ENCODE measurements at places on chromosomes 6 and 20. TPM values are rescaled to one million over a fixed set of nuclear protein-coding genes. Genes with fewer than 3 reads are reported as not detected.
A peak's percentile ranks its signal among the peaks of the same experiment; 100 is the strongest.

DNA sequence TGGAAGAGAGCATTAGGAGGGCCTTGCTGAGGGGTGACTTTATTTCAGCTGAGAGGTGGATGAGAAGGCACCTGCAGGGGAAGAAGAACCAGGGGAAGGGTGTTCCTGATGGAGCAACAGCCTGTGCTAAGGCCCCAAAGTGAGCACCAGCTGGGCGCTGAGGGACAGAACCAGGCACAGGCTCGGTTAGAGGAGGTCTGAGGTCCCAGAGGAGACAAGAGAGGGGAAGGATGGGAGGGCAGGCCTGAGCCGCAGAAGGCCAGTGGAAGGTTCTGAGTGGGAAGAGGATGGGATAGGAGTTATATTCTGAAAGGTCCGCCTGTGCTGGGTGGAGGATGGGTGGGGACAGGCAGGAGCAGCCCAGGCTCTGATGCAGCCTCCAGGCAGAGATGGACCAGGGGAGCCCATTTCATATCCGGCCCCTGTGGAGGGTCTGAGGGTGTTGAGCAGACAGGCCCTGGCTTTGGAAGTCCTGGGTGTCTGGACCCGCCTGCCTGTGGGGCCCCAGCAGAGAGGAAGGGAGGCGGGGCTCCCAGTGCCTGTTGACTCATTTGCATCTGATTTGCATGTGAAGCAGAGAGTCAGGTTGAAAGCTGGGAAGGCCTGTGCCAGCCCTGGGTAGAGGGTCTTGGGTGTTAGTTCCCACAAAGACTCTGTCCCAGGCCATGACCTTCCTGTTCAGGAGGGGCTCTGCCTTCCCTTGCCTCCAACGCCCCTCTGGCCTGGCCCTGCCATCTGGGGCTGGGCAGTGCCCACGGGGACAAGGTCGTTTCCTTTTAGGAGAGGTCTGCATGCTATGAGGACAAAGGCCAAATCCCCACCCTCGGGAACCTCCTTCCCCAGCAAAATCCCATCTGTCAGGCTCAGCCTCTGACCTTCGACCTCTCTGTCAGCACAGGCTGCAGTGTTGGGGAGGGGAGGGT is 10.6 kb upstream of the FAM110A start:
- DNase-seq = no peak

DNA sequence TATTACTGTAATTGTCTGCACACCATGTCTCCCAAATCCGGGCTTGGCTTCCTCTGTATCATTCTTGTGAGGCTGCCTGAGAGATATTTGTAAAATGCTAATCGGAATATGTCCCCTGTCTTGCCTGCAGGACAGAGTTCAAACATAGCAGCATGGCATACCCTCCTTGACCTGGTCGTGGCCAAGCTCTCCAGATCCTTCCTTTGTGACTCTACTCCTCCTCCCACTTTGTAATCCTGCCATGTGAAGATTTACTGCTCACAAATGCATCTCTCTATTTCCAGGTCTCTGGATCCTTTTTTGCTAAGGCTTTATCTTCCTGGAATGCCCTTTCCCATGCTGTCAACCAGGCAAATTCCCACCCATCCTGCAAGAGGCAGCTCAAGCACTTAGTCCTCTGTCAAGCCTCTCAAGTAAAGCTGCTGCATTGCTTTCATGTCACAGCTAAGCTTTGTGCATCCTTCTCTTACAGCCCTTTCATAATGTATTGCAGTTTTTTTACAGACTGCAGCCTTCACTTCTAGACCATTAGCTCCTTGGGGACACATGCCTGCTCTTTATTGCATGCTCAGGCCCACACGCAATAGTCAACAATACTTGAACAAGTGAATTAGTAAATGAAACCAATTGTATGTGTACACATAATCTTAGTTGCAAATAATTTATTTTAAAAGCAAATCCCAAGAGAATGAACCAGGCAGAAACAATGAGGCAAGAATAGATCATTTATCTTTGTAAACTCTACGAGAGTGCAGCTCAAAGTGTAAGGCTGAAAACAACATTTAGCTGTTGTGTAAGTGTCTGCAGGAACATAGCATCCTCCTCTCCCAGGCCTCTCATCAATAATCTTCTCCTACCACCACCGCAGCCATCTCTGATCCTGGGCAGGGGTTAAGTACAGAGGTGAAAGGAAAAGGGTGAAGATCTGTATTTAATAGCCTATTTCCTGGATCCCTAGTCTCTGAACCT is 45.8 kb downstream of the HIVEP2 start:
- DNase-seq = no peak

DNA sequence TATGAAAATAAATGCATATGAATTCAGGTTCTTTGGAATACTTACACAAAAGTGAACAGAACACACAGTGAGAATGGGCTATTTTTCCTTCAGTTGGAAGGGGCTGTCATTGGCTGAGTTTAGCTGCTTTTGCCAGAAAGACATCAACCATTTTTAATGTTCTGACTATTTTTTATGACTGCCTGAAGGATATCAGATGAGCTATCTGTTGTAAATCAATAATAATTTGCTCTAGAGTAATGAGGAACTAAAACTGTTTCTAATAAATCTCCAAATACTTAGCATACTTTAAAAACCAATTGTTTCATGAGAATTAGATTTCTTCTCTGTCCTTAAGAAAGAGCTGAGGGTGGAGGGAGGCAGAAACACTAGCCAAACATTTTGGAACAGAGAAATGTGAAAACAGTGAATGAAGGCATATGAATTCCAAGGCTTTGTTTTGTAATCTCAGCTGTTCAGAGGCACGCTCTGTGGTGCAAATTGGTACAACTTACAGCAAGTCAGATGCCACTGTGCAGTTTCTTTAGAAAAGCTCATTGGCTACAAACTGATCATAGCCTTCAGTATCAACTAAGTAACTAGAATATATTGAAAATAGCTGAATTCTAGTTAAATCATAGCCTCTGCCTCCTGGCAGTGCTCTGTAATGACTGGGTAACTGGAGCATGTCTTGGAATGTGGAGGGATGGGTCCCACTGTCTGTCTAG is 228.9 kb upstream of the JAG1 start:
- DNase-seq = no peak

- DNase-seq = no peak
Measured at GRCh38 chr6:124432620-124433019, 529.6 kb upstream of the RNF217 start.

GRCh38 chr20:5393218-5393870 is 76.6 kb upstream of the PROKR2 start:
- DNase-seq = no peak

DNA sequence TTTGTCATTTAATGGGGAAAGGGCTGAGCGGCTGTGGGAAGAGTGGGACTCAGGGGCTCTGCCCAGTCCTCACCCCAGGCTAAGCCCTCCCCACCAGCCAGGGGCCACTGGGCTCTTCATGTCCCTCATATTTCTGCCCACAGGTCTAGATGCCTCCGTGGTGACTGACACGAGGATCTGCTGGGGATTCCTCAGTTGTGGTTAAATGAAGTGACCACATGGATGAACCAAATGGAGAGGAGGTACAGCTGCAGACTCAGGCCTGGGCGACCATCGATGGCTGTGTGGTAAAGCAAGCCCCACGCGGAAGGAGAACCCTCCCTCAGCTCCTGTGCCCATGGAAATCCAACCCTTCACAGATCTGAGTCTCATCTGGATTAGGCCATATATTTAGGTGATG is 29.4 kb downstream of the RAET1L start:
- DNase-seq = no peak

DNA sequence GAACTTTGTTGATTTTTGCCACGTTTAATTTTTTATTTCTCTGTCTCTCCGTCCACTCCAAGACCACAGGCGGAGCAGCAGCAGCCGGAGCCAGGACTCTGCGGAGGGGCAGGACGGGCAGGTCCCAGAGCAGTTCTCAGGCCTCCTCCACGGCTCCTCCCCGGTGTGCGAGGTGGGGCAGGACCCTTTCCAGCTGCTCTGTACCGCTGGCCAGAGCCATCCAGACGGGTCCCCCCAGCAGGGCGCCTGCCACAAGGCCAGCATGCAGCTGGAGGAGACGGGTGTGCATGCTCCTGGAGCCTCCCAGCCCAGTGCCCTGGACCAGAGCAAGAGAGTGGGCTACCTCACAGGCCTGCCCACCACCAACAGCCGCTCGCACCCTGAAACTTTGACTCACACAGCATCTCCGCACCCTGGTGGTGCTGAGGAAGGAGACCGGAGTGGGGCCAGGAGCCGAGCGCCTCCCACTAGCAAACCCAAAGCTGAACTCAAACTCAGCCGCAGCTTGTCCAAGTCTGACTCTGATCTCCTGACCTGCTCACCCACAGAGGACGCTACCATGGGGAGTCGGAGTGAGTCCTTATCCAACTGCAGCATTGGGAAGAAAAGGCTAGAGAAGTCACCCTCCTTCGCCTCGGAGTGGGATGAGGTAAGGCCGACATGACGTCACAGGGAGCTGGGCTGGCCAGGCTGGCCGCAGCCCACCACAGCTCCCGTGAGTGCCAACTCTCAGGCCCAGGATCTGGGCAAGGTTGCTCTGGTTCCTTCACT is 123.5 kb downstream of the TCP11 start:
- DNase-seq = no peak

DNA sequence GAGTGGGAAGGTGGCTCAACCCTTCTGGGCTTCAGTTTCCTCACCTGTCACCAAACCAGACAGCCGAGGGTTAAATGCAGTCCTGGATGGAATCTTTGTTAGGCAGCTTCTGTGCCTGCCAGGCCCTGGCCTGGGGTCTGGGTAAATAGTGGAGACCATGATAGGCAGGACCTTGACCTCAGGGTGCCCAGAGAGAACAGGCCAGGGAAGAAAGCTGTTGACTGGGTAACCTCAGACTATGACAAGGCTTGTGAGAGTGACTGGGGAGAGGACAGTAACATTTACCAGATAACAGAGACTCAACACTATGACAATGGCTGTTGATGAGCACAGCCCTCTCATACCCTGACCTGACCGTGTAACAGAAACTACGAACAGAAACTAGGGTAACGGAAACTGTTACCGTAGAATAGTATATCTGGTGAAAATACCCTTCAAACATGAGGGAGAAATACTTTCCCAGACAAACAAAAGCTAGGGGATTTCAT is 218.3 kb downstream of the PREX1 start:
- DNase-seq = peak; percentile 0

GRCh38 chr6:3165631-3166534 is 8.5 kb upstream of the TUBB2A start:
- DNase-seq = no peak

- DNase-seq = no peak
Measured at GRCh38 chr20:33770005-33770404, 38.2 kb downstream of the ZNF341 start.

DNA sequence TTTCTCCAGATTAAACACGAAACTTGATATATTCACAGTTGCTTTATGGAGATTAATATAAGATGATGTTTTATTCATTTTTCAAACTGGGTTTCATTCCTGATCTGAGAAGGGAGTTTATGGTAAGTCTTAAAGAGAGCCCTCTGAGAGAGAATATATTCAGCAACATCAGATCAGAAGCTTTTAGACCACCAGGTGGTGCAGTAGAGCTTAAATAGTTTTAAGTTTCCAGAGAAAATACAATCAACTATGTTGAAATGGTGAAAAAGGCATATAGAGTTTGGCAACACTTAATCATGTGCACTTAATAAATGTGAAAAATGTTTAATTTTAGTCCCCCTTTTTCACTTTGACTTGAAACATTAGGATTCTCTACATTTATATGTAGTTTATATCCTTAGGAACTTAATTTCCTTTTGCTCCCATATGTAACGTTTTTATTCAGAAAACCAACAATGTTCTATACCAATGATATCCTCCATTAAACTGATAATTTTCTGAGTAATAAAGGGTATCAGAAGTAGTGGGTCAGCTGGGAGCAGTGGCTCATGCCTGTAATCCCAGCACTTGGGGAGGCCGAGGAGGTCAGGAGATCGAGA is 86.4 kb upstream of the CLDN20 start:
- DNase-seq = no peak

GRCh38 chr6:53692172-53692571 is 26.6 kb upstream of the KLHL31 start:
- no peak for DNase-seq

DNA sequence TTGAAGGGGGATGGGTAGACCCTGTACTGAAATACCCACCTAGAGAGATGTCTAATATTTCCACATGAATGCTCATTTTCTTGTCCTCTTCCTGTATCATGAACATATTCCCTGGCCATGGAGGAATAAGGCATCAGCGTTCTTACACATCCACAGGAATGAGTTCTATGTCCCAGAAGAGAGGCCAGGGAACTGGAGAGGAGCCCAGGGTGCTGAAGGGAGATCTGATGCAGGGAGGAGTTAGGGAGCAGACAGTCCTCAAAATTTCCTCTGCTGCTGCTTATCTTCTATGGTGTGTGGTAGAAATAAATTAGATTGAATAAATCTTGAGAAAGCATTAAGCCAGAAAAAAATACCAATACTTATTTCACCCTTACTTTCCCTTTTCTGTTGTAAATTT is 295.0 kb downstream of the KCNQ5 start:
- DNase-seq = no peak

- no peak for DNase-seq
Measured at GRCh38 chr6:16436550-16436949, 198.2 kb downstream of the GMPR start.

GRCh38 chr6:27908017-27908416 is 4.2 kb downstream of the OR2B2 start:
- no peak for DNase-seq

DNA sequence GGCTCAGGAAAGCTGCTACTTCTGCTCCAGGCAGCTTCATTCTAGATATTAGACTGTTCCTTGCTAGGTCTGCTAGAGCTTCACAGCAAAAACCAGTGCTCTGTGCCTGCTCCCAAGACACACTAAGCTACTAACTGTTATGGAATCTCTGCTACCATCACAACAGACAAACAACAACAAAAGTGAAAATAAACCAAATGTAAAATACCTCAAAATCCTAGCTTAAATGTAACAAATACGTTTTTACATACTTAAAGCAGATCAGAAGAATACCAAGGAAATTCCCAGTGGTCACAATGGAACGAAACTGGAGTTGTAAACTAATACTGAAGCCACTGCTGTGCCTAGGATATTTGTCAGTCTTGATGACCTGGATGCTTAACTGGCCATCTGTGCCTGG is 84.6 kb upstream of the EZR start:
- no peak for DNase-seq

DNA sequence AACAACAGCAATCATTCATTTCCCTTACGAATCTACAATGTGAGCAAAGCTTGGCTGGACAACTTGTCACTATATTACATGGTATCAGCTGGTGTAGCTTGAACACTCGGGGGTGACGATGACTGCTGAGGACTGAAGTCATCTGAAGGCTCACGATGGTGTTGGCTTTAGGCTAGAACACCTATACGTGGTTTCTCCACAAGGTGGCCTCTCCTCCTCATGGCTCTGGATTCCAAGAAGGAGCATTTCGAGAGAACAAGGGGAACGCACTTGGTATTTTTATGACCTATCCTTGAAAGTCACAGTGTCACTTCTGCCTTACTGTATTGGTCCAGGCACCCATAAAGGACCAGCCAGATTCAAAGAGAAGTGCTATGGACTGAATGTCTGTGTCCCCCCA is 37.5 kb upstream of the ADGRF1 start:
- no peak for DNase-seq

Gene COL9A3
- 2.8 TPM for total RNA-seq

Gene RAB44
- 0.09 TPM for total RNA-seq

Gene MCHR2
- not detected for total RNA-seq

Gene NAPB
- 7.9 TPM for total RNA-seq

Gene MACROD2
- total RNA-seq = 6.6 TPM
